ENCODE measurements at places on chromosomes 11 and 22. TPM values are rescaled to one million over a fixed set of nuclear protein-coding genes. Genes with fewer than 3 reads are reported as not detected.

The TST gene
- total RNA-seq: 13.6 TPM

The CD6 gene
- 1.6 TPM for total RNA-seq

DNA sequence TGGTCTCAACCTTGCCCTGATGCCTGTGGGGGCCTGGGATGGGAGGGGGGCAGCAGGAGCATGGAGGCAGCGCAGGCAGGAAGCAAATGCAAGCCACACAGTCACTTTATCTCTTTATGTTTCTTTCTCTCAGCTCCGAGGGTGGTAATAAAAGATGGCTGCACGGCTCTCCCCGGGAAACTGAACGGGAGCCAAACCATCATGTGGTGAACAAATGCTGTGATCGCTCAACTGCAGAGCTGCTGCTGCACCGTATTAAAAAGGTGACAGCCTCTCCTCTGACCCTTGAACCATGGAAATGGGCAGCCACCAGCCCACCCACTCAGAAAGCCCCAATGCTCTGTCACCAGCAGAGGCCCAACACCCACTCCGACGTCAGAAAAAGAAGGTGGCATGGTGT is 110.0 kb downstream of the TIMP3 start:
- no peak for DNase-seq
- H3K27me3 ChIP-seq: no peaks in the 10 kb centered on the region
- no peaks in the 10 kb centered on the region for H3K36me3 ChIP-seq
- H3K4me3 ChIP-seq: no peak overlapping the region

GRCh38 chr11:118180300-118180703 is 3.9 kb upstream of the SCN2B start:
- peaks cover 2% of the 10 kb centered on the region for H3K27me3 ChIP-seq
- peak overlapping the region; percentile 31 for H3K4me3 ChIP-seq
- peaks cover 15% of the 10 kb centered on the region for H3K4me1 ChIP-seq
- H3K36me3 ChIP-seq: no peaks in the 10 kb centered on the region

- DNase-seq: no peak
- H3K27ac ChIP-seq: no peak overlapping the region
- H3K4me1 ChIP-seq: no peaks in the 10 kb centered on the region
- no peaks in the 10 kb centered on the region for H3K27me3 ChIP-seq
- H3K36me3 ChIP-seq: peaks cover 15% of the 10 kb centered on the region
These were observed 16.5 kb upstream of the LGR4 start for GRCh38 chr11:27489092-27489491.

DNA sequence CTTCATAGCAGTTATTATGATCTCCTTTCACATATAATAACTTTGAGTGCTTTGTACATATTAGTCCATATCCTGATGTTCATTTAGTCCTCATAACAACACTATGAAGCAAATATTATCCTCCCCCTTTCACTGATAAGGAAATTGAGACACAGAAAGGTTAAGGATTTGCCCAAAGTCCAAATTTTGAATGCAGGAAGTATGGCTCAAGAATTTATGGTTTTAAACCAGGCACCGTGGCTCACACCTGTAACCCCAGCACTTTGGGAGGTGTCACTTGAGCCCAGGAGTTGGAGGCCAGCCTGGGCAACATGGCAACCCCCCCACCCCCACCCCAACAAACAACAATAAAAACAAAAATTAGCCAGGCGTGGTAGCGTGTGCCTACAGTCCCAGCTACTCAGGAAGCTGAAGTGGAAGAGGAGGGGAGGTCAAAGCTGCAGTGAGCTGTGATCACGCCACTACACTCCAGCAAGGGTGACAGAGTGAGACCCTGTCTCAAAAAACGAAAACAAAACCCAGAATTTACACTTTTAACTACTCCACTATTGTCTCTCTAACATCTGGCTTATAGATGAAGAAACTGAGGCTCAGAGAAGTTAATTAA is 8.6 kb downstream of the CCDC34 start:
- H3K27me3 ChIP-seq: no peaks in the 10 kb centered on the region
- H3K4me1 ChIP-seq: no peaks in the 10 kb centered on the region
- no peak overlapping the region for H3K27ac ChIP-seq
- H3K4me3 ChIP-seq: no peak overlapping the region

All from spinal cord (tissue), 10 donors.